ENCODE measurements at places on chromosomes 6 and 20. TPM values are rescaled to one million over a fixed set of nuclear protein-coding genes. Genes with fewer than 3 reads are reported as not detected.

EYA2 gene
- not detected for total RNA-seq

GRCh38 chr6:20427856-20428255 is 26.2 kb downstream of the E2F3 start:
- peaks cover 16% of the 10 kb centered on the region for H3K36me3 ChIP-seq
- H3K27me3 ChIP-seq = peaks cover 1% of the 10 kb centered on the region
- peaks cover 8% of the 10 kb centered on the region for H3K4me1 ChIP-seq
- H3K4me3 ChIP-seq = no peak overlapping the region

DNA sequence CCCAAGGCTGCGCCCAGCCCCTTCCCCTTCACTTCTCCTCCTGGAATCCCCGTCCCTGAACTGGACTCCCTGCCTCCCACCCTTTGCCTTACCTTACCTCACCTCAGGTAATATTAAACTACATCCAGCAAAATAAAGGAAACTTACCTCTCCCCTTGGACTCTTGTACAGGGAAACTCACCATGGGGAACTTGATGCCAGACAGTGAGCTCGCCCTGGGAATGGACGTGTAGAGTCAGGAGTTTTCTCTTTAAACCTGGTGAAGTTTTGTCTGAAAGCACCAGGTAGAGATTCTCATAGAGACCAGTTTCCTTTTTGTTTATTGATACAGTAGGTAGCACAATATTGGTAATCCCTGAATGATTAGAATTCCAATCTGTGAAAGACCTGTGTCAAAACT is 544 bp upstream of the HLA-C start:
- H3K36me3 ChIP-seq = peaks cover 15% of the 10 kb centered on the region
- H3K4me1 ChIP-seq = peaks cover 20% of the 10 kb centered on the region
- peak overlapping the region; percentile 88 for H3K4me3 ChIP-seq
- DNase-seq = no peak
- peaks cover 2% of the 10 kb centered on the region for H3K27me3 ChIP-seq

DNA sequence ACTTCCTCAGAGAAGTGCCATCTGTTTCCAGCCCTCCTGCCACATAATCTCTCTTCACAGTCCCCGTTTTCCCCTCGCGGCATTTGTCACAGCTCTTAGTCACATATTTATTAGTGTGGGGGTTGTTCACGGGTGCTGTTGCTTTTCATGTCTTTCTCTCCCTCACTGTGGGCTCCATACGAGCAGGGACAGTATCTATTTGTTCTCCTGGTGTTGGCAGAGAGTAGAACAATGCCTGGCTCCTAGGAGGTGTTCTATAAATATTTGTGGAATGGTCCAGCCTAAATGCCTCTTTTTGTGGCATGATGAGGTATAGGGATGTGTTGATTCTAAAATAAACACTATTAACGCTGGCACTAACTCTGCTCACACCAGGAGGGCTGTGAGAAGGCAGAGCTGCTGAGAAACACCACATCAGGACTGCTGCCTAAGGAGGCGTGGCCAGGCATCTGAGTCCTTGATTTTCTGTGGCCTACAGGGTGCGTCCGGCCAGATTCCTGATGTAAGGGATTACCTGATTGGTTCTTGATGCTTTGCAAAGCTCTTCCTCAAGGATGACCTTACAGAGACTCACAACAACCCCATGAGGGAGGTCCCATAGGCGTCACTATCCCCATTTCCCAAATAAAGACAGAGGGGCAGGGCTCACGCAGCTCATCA is 219.8 kb upstream of the ARID1B start:
- H3K36me3 ChIP-seq = no peaks in the 10 kb centered on the region
- no peak overlapping the region for H3K27ac ChIP-seq
- no peak overlapping the region for H3K4me3 ChIP-seq
- H3K27me3 ChIP-seq = peaks cover 2% of the 10 kb centered on the region
- DNase-seq = no peak
- no peaks in the 10 kb centered on the region for H3K4me1 ChIP-seq

- no peaks in the 10 kb centered on the region for H3K4me1 ChIP-seq
- no peak for DNase-seq
- no peaks in the 10 kb centered on the region for H3K27me3 ChIP-seq
- no peak overlapping the region for H3K27ac ChIP-seq
These were observed 129.1 kb upstream of the SPACA1 start for GRCh38 chr6:87918461-87918941.
